HS-27A (cell line): ENCODE measurements at places on chromosomes 2 and 18.

DNA sequence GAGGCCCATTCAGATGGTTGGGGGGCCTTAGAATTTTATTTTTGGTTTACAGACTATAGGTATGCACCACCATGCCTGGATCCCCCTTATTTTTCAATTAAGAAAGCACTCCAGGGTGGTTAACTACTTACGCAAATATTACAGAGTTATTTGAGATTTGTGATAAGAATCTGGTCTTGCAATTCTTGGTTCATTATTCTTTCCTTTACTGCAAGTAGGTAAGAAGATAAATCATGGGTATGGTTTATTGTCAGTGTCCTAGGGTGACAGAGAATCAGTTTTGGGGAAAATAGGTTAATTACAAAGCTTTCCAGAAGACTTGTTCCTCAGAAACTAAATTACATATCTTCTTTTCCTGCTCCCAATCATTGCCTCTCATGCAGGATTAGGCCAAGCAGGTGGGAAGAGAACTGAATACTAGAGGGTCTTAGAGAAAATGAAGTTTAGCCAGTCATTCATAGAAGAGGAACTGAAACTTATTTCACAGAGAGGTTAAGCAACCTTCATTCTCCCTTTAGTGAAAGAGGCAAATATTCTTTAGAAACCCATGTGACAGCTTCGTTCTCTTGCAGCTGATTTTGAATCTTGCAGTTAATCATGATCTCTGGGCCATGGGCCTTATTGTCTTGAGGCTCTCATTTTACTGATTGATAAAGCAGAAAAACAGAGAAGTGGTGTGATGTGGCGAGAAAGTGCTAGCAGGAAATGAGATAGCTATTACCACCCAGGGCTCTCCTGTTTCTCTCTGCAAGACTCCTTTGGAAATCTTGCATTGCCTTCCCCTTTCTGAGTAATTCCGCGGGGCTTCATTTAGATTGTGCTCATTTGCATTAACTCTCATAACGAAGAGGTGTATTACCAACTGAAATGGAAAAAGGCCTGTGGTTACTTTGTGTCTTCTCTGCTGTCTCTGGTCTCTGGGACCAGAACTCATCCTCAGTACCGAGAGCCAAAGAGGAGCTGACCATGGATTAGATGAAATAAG lies 44.8 kb upstream of the ARHGAP25 start:
- no peak for DNase-seq

DNA sequence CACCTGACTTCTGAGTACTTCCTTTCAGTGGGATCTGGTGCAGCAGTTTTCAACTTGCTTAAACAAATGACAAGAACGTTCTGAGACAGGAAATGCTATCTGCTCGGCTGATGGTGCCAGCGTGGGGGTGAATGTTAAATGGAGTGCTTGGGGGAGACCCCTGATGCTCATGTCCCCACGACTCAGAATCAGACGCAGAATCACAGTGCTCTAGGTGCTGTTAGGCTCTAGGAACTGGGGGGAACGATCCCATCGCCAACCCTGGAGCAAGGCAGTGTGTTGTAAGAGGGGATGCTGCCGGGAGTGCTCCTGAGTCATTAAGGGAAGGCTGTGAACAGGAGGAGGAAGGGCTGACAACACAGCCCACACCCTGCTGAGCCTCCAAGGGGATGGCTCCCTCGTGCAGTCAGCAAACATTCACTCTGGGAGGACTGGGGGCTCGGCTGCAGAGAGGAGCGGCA lies 34.1 kb upstream of the KCNF1 start:
- DNase-seq = no peak

DNA sequence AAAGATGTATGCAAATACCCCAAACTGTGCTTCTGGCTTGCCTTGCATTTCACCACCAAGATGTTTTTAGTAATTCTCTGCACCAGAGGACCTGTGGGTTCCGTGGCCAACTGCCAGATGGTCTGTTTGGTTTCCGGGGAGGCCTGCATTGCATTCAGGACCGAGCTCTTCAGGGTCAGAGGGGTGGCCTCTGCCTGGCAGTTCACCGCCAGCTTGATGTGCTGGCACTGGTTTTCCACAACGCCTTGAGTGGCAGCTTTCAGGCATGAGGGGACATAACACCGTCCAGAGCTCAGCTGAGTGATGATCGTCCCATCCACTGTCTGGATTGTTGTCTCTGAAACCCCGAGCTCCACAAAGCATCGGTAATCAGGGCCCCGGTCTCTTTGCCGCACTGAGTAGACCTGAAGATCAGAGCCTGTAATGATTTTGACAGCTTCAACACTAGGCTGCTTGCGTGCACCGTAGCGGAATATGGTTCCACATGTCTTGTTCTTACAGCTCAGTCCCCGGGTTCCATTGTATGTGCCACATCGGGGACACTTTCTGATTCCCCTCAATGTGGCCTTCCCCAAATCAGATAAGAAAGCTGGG lies 9.4 kb downstream of the C2orf42 start:
- DNase-seq = no peak

- DNase-seq = no peak
Observed at GRCh38 chr2:109517118-109517889, 96.5 kb downstream of the SEPTIN10 start.

- DNase-seq = no peak
Observed at GRCh38 chr18:49100226-49100968, 149.6 kb upstream of the SMAD7 start.

DNA sequence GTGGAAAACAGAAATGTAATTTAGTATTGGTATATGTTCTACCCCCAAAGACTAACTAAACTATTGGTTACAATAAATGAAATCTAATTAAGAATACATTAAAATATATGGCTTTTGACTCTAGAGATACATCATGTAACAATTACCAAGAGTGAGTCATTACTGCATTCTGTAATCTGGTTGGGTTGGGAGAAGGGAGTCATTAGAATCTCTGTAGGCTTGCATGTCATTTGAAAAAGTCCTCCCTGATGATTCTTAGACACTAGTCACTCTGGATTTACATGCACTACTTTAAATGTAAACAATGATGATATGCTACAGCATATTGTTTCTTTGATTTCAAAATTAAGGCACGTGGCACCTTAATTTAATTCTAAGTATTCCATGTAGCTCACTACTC lies 293.4 kb upstream of the CHST9 start:
- DNase-seq = no peak

DNA sequence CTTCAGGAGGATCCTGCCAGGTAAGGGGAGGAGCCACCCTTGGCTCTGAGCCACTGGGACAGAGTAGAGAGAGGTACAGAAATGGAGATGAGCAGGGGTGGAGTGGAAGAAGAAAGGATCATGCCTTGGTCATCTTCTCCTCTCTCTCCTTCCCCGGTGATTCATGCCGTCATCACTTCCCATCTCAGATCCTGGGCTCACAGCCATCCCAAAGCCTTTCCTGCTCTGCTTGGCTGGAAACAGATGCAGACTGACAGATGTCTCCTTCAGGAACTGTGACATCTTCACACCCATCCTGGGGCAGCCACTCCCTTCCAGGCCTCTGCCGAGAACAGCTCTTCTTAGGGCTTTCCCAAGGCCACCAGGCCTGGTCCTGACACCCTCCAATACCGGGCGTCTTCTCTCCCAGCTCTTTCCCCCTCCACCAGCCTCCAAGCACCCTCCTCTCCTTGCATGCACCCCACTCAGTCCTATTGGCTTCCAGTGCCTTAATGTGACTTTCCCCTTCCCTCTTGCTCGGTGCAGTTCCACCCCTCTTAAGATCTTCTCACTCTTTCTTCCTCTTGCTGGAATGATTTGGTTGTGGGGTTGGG lies 58.3 kb upstream of the TNP1 start:
- peak; percentile 9 for DNase-seq

- no peak for DNase-seq
Observed at GRCh38 chr2:222804351-222804750, 56.5 kb upstream of the ACSL3 start.

- DNase-seq = no peak
Observed at GRCh38 chr2:236888794-236889780, 196.6 kb upstream of the COPS8 start.

DNA sequence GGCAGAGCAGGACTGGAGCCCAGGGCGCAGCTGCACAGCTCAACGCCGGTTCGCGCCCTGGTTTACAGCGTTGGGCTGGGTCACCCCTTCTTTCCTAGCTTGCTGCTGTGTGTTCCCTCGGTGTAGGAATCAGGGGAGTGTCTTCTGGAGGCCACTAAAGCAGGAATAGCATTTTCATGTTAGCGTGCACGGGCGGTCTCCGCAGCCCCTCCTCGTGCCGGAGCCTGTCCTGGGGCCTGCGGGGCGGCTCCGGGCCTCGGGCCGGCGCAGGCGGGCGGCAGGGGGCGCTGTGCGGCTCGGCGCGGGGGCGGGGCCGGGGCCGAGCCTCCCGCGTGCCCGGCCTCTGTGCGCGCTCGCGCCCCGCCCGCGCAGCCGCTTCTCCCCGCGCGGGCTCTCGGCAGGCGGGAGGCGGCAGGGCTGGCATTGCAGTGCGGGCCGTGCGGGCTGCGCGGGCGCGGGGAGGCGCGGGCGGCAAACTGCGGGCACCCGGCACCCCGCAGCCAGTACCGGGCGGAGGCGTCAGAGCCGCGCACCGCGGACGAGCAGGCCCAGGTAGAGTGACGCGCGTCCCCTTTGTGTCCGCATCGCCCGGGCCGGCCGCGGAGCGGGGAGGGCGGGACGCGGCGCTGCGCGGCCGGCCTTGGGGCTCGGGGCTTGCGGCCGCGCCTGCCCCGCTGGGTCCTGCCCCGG lies at the start of gene RNF144A:
Gene RNF144A, plus strand, starts transcription at position 342 of the 690 bp plus-strand sequence. CDS start 79,515 bp downstream, outside the sequence.
- DNase-seq = no peak

DNA sequence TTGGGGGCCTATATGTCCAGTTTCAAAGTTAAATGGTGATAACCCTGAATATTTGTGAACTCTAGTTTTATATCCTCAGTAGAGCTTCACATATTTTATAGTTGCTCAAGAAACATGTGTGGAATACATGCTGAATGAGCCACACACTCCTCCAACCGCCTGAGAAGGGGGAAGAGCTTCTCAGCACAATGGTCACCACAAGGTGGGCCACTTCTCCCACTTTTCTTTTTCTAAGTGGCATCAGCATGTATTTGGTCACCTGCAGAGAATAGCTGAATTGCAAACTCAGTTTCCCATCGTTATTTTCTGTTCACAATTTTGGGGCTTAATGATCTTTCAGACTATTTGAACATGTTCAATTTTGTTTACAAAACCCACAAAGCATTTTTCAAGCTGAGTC lies 340.5 kb downstream of the PARD3B start:
- DNase-seq = no peak

- no peak for DNase-seq
Observed at GRCh38 chr18:48351216-48352050, 57.8 kb downstream of the ZBTB7C start.

DNA sequence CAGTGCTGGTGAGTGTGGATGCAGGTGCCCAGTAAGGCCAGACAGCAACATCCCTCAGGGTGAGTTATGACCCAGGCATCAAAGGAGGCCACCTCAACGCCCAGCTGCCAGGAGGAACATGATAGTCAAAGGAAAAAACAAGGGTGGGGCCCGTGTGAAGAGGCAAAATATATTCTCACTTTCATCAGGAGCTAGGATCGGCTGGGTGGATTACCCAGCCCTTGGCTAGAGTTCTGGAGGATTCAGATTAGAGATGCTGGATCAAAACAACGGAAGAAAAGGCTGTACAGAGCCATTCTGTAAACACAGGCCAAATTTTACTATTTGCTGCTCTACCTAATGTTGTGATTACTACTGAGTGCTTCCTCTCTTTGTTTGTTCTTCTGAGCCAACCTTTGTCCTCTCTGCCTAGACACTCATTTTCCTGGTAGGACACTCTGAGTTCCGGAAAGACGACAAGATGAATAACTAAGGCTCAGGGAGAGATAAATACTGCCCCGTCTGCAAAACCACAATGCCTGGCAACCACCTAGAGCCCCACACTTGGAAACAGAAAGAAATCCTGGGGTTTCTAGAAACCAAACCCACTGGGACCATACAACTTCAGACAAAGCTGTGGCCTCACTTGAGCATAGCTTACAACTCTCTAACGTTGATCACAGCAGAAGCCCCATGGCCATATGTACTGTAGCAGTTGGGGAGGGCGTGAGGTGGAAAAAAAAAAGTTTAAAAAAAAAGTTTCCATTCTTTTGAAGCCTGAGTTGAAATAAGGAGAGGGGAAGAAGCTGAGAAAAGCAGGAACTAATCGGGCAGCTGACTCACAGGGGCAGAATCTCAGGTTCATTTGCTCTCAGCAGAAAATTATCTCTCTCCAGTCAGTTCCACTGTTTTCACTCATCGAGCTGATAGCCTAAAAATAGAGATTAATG lies 17.8 kb upstream of the PMAIP1 start:
- DNase-seq = no peak

- no peak for DNase-seq
Observed at GRCh38 chr18:62797329-62797728, 82.0 kb downstream of the PHLPP1 start.

DNA sequence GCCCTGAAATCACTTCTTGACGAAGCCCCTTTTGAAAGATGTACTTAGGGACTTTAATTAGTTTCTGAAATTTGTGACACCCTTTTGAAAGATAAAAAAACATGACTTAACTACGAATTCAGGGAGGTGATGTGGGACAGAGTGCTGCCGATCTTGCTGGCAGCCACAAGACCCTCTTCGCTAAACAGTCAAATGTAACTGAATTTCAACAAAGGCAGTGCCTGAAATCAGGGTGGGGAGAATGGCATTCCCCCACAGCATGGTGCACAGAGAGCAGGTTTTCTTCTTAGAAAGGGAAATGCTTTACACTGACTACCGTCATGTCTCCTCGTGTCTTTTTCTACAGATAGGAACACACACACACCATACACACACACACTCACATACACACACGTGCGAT lies 640.2 kb upstream of the POU3F3 start:
- DNase-seq = no peak

GRCh38 chr2:9045595-9045994 lies 42.1 kb upstream of the MBOAT2 start:
- DNase-seq = no peak

DNA sequence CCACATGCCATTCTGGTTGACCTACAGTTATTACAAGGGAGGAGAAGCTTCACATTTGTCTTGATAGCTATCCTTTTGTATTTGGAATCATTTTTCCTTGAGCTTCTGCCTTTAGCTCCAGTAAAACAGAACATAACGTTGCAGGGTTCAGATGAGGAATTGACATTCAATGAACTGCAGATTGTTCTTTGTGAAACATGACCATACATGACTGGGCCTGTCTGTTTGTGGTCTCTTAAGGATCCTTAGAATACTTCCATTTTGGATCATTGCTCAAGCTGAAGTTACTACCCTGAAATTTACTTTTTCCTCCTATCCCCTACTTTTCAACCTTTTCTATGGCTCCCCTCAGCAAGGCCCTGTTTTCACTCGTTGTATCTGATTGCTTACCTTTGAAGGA lies 1281.7 kb upstream of the CELF4 start:
- no peak for DNase-seq

DNA sequence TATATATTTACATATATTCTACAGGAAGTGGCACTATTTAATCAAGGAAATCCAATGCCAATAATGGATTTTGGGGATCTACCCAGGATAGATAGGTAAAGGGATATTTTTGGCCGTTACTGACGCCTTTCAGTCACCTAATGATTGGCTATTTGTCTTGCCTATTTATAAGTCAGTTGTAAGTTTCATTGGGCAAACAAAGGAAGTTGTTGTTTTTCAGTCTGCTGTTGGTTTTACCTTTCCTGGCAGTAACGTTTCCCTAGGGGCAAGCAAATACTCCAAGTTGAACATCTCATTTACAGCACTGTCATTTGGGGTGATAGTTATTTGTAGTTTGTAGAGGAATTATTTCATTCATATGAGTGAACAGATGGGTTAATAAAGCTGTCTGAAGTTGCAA lies 17.0 kb upstream of the LANCL1 start:
- DNase-seq = no peak

- DNase-seq = no peak
Observed at GRCh38 chr18:75116165-75116564, 92.8 kb downstream of the PTGR3 start.

- DNase-seq = no peak
Observed at GRCh38 chr2:45789961-45790723, 138.7 kb downstream of the PRKCE start.

GRCh38 chr18:74294526-74294925 lies 2.8 kb upstream of the CYB5A start:
- DNase-seq = no peak
